ENCODE measurements at places on chromosomes 7 and 10.
A peak's percentile ranks its signal among the peaks of the same experiment; 100 is the strongest.

DNA sequence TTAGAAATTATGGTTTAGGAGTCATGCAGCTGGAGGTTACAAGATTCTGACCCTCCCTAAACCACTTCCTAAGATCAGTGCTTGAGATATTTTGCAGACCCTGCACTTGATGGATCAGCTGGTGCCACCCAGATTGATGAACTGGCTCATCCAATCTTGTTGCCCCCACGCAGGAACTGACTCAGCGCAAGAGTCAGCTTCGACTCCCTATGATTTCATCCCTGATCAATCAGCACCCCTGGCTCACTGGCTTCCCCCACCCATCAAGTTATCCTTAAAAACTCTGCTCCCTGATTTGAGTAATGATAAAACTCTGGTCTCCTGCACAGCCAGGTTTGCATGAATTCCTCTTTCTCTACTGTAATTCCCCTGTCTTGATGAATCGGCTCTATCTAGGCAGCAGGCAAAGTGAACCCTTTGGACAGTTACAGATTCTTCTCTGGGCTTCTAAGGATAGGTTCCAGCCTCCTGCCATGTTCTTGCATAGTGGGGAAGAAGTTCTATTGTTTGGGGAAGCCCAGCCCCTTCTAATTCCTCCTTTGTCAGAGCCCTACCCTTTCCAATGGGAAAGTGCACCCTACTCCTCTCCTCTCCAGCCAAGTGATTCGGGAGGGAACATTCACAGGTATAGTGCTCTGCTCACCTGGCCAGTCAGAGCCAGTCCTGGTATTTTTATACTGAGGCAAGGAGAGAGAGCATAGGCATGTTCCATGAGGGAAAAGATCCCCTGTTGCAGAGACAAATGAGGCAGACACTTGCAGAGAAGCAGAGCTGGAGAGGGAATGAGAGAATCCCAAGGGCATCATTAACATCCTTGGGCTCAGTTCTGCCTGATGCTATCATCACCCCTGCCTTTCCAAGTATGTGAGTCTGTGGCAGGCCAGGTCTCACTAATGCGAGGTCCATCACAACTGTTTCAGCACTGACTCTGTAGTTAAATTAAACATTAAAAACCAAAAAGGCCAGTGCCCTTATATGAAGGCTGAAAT, 224.4 kb upstream of the GALNT17 start:
- no peak for DNase-seq

- no peak for DNase-seq
Measured at GRCh38 chr10:78748235-78748533, 320.6 kb upstream of the ZMIZ1 start.

DNA sequence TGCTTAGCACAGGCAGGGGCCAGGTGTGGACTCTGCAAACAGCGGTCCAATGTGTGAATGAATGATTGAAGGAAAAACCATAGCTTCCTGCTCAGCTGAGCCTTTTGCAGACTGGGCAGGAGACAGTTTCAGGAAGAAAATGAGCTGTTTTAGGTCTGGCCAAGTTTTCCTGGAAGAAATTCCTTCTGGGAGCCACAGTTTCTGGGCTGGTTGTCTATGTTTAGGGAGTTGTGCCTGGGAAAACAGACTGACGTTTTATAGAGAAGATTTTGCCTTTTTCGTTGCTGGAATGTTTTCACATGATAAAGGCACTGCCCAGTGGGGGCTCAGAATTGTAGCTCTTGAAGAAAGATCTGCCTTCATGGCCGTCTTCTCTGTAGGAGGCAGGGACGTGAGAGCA, 255.1 kb downstream of the CCSER2 start:
- no peak for DNase-seq

- DNase-seq = no peak
Measured at GRCh38 chr7:107579554-107579884, 527 bp upstream of the BCAP29 start.

DNA sequence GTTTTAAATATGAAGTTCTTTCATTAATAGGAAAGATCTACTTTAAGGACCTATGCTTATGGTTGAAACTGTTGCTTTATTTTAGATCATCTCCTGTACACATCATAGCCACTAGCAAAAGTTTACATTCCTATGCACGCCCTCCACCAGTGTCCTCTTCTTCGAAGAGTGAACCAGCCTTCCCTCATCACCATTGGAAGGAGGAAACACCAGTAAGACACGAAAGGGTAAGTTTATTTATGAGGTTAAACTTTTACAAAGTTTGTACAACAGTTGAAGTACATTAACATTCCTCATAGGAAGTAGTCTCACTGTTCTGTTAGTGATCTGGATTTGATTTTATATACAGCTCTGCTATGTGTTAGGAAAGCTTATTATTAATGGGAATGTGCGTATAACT, 16.9 kb downstream of the HBP1 start:
- DNase-seq = no peak

DNA sequence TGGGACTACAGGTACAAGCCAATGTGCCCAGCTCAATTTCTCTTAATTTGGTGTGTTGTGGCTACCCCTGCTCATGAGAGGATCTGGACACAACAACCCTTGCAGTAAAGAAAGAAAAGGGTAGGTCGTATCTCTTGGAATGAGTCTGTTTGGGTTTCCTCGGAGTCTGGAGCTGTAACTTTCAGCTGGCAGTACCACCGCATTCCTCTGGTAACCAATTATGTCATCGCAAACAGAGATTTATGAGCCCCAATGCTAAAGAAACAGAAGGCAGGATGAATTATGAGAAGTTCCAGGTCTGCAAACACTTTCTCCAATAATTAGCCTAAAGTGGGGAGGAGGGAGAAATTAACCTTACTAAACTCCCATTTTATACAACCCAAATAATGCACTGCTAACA, 186.6 kb upstream of the NRP1 start:
- no peak for DNase-seq

GRCh38 chr10:4285121-4285520, 500.1 kb upstream of the KLF6 start:
- DNase-seq = peak; percentile 13

GRCh38 chr7:94823947-94824346, 83.4 kb upstream of the PPP1R9A start:
- DNase-seq = no peak

Data from CD4-positive, alpha-beta T cell treated with Interleukin-15 for 4 hours (primary cell).